ENCODE measurements at places on chromosomes 1 and 21.

- DNase-seq: no peak
Measured at GRCh38 chr1:78052685-78053405, 7.1 kb downstream of the GIPC2 start.

DNA sequence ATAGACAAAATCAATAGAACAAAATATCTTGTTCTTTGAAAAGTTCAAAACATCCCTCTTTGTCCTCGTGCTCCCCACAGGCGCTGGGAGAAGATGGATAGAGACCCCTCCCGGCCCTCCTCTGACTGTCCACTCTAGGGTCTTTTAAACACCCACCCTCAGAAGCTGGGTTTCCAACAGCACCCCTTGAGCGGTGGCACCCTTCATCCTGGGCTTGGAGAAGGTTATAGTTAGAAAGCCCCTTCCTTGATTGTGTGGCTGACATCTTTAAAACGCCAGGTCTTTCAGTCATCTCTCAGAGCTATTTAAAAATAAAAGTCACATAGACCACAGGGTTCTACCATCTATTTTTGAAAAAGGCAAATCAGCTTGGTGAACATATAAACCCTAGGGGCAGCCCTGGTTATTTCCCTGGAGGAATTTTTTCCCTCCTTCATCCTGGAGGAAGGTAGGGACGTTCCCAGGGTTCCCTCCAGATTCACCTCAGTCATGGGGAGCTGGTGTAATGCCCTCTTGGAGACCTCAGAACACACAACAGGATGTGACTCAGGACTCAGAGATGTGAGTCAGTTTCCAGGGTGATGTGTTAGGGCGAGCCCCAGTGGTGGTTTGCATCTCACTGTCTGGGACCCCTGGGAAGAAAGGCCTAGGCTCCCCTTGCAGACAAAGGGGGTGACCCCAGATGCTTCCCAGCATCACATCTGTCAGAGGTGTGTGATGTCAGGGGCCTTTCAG, 138.5 kb downstream of the CLIC6 start:
- peak; percentile 39 for DNase-seq

DNA sequence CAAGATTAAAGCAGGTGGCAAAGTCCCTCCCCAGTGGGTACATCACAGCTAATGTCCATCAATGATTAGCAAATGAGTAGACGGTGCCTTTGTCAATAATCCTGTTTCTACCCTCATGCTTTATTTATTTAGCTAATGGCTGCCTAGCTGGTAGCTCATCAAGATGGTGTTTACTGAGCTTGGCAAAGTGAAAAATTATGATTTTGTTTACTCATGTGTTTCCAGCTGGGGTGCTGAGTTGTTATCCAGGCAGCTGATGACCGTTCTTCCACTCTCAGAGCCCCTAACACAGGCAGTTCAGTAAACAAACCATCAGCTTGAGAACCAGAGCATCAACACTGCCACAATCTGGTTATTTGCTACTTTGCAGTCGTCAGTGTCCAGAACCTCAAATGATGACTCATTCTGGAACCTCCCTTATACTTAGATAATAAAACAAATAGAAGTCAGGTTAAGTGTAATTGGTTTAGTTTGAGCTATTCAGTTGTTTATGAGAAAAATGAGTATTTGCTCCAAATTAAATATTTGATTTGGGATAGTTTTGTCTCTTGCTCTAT, 163.9 kb downstream of the ST6GALNAC5 start:
- no peak for DNase-seq

DNA sequence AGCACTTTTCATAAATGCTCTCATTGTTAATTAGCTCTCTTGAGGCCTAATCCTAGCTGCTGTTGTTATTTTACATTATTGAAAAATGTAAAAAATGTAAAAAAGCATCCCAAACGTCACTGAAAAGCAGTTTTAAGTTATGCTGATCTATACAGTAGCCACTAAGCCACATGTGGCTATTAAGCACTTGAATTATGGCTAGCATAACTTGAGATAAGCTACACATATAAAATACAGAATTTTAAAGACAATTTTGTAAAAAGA, 18.4 kb upstream of the DNASE2B start:
- no peak for DNase-seq

DNA sequence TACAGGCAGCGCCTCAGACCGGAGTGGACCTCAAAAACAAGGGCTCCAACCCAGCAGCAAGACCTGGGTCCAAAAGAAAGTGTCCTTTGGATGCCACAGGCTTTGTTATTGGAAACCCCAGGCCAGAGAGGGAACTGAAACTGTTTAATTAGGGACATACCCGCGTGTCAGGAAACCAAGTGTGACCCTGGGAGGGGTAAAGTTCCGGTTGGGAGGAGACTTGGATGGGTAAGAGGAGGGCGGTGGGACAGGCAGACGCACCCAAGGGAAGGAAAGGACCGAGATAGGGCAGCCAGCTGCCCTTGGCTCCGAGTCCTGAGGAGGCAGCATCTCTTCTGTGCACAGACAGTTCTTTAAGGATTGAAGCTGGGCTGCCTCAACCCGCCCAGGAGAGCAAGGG, 71.4 kb downstream of the CDC7 start:
- DNase-seq: no peak

DNA sequence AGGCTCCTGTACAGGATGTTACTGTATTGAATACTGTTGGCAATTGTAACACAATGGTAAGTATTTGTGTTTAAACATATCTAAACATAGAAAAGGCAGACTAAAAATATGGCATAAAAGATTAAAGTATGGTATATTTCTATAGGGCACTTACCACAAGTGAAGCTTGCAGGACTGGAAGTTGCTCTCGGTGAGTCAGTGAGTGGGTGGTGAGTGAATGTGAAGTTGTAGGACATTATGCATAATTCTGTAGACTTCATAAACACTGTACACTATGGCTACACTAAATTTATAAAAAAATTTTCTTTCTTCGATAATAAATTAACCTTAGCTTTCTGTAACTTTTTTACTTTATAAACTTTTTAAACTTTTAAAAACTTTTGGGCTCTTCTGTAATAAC, 13.7 kb upstream of the TRIM62 start:
- DNase-seq: no peak

GRCh38 chr1:119286587-119287181, 81.9 kb upstream of the HAO2 start:
- DNase-seq: no peak

- no peak for DNase-seq
Measured at GRCh38 chr1:160798439-160798838, 2.5 kb downstream of the LY9 start.

GRCh38 chr1:56933161-56933560, 32.7 kb downstream of the C8B start:
- DNase-seq: no peak

GRCh38 chr21:28069450-28069923, 923.2 kb downstream of the LTN1 start:
- DNase-seq: no peak

DNA sequence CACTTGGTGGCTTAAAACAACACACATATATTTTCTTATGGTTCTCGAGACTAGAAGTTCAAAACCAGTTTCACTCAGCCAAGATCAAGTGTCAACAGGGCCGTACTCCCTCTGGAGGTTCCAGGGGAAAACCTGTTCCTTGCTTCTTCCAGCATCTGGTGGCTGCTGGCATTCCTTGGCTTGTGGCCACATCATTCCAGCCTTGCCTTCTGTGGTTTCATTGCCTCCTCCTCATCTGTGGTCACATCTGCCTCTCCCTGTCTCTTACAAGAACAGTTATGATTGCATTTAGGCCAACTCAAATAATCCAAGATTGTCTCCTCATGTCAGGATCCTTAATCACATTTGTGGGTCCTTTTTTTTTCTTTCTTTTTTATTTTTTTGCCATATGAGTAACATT, 240.7 kb upstream of the HOOK1 start:
- no peak for DNase-seq

GRCh38 chr1:209198961-209199750, 384.4 kb upstream of the CAMK1G start:
- no peak for DNase-seq

DNA sequence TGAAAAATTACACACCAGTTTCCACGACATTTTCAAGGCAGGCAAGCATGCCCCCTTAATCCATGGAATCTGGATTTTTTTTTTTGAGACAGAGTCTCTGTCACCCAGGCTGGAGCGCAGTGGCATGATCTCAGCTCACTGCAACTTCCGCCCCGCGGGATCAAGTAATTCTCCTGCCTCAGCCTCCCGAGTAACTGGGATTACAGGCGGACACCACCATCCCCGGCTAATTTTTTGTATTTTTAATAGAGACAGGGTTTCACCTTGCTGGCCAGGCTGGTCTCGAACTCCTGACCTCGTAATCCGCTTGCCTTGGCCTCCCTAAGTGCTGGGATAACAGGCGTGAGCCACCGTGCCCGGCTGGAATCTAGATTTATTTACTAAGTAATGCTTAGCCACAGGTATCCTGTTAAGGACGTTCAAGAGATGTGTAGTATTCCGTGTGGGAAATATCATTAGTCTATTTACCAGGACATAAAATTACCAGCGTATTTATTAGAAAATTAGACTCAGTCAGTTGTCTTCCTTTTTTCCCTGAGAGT, 2.5 kb downstream of the IFI44 start:
- no peak for DNase-seq

GRCh38 chr21:44057055-44057454, 44.9 kb downstream of the TRAPPC10 start:
- DNase-seq: no peak

DNA sequence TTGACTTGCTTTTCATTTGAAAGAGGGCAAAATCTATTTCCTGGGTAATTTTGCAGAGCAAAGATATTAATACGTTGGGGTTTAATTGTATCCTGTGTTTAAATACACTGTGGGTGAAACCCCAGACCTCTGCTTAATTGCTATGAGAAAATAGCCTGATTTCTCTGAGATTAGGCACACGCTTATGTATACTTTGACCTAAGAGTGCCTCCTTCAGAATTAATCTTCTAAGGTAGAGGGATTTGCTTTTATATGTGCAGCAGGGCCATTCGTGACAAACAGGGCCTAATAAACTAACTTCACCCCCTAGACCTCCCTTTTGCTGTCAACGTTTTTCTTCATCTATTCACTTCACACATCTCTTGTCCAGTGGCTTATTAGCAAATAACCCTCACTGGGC, 216.9 kb upstream of the ADGRL2 start:
- no peak for DNase-seq

DNA sequence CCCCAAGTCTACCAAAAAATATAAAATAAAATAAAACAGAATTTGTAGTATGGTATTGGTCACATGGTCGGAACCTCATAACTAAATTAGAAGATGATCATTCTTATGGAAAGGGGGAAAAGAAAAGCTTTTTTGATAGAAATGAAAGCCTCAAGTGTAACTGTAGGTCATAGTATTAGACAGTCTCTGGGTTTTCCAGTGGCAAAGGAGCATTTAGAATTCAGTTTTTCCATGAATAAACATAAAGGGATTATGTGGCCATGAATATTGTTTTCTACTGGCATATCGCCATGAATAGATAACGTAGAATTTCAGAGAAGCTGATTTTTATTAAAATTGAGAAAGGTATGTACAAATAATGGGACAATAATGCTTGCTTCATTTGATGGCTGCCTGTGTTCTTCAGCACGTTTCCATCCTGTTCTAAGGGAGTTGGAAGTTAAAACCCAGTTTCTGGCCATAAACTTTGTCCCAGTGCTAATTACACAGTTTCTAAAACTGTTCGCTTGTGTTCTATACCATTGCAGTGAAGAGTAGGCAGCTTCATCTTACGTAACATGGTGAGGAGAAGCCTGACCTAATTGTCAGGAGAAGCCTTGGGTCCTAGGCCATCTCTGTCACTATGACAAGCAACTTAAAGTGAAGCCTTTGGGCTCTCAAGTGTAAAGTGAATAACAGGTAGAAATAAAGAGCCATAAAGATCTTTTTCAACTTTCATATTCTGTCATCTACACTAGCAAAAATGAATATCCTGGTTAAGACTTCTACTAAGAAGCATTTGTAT, 70.5 kb upstream of the PGD start:
- no peak for DNase-seq

- no peak for DNase-seq
Measured at GRCh38 chr1:43526002-43526401, 4.7 kb upstream of the PTPRF start.

- no peak for DNase-seq
Measured at GRCh38 chr1:181124291-181124751, 35.8 kb downstream of the IER5 start.

DNA sequence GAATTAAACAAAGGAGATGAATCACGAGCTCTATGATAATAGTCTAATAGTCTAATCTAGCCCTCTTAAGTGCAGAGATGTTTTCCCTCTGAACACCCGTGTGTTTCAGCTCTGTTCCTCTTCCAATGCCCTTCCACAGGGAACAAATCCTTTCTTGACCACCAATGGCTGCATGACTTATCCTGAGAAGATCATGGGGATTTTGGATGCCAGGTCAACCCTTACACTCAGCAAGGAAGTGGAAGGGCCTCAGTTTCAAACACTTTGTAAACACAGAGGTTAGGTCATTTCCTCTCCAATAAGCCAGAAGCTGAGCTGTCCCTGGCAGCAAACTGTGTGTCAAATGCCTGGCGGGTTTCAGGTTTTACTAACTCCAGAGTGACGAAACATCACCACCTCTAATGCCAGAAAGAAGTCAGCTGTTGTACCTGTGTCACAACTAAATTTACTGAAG, 200.0 kb downstream of the GABPA start:
- no peak for DNase-seq

GRCh38 chr1:12064073-12064969, 1.2 kb downstream of the TNFRSF8 start:
- DNase-seq: no peak

DNA sequence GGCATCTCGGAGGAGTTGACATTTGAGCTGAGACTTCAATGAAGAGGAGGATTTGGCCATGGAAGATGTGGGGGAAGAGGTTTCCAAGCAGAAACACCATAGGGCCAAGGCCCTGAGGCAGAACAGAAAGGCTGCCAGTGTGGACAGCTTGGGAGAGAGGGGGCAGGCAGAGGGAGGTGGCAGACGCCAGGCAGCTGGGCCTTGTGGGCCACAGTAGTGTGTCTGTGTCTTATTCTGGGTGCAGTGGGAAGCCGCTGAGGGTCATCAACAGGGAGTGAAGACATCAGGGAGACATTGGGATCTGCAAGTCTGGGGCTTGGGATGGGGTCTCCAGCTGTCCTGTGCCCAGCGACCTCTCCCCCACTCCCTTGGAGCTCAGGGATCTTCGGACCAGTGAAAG, 96.8 kb downstream of the LACTBL1 start:
- DNase-seq: no peak

- DNase-seq: no peak
Measured at GRCh38 chr1:47445823-47446550, 8.1 kb downstream of the FOXD2 start.

DNA sequence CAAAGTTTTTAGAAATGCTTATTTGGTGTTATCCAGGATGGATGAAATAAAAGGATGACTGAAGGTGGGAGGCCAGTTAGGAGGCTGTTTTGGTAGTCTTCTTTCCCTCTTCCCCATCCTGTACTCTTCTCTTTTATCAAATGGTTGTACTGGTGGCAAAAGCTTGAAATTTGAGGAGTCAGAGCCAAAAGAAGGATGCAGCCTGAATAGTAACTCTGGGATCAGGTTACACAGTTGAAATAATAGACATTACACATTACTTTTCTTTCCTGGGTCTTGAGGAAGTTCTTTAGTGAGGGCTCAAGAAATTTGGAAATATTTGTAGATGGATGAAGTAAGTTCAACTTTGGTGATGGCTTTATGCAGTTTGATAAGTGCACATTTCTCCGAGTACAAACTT, 108.6 kb downstream of the GPR52 start:
- no peak for DNase-seq

GRCh38 chr1:217881131-217881543, 250.0 kb downstream of the SPATA17 start:
- no peak for DNase-seq

- DNase-seq: no peak
Measured at GRCh38 chr1:111990878-111991718, 1.6 kb upstream of the KCND3 start.

- DNase-seq: no peak
Measured at GRCh38 chr1:154816937-154817336, 53.1 kb downstream of the KCNN3 start.

GRCh38 chr1:111660204-111661150, 40.9 kb downstream of the RAP1A start:
- no peak for DNase-seq
